ENCODE measurements at places on chromosomes 11 and 22.

- no peak for DNase-seq
These were observed 61.3 kb upstream of the PPP6R3 start for GRCh38 chr11:68398995-68399851.

DNA sequence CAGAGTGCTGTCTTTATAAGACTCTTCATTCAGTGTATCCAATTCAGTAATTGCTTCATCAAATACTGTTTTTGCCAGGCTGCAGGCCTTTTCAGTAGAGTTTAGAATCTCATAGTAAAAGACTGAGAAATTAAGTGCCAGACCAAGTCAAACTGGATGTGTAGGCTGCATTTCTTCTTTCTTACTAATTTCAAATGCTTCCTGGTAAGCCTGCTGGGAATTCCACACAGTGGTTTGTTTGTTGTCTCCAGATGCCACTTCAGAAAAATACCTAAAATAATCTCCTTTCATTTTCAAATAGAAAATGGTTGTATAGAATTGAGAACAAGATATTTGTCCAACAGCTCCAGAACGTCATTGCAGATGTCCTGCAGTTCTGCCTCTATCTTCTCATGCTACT is 34.7 kb downstream of the LDHAL6A start:
- no peak for DNase-seq

GRCh38 chr11:69799582-69799981 is 19.6 kb downstream of the FGF3 start:
- no peak for DNase-seq

DNA sequence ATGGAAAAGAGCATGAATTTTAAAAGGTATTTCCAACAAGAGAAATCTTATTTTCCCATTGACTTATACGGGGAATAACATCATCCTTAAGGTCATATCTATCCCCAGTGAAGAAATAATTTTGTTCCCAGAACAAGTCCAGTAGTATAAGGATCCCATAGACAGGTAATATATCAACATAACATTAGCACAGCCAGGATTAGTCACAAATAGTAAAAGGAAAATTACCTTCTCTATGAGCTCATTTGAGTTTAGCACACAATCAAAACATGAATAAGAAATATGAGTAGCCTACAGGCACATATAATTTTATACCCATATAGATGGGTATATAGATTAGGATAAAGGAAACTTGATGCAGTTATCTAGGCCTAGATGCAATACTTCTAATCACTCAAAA is 2.8 kb upstream of the OR52K1 start:
- DNase-seq = no peak

GRCh38 chr11:34260072-34260575 is 97.7 kb downstream of the ABTB2 start:
- no peak for DNase-seq

- no peak for DNase-seq
These were observed 10.1 kb downstream of the ZBTB44 start for GRCh38 chr11:130304651-130305050.

- no peak for DNase-seq
These were observed 43.5 kb downstream of the MIAT start for GRCh38 chr22:26700886-26701285.

- DNase-seq = no peak
These were observed 118.2 kb upstream of the KIRREL3 start for GRCh38 chr11:127118811-127119210.

DNA sequence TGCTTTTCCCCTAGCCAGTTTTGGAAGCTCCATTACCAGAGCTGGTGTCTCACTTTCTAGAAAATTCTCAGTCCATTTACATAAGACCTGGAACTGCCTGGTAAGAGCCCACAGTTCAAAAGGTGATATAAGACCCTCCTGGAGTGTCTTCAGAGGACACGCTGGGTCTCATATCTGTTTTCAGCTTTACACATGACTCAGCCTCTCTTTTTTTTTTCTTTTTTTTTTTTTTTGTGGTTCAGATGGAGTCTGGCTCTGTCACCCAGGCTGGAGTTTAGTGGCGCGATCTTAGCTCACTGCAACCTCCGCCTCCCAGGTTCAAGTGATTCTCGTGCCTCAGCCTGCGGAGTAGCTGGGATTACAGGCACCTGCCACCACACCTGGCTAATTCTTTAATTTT is 30.7 kb downstream of the WEE1 start:
- DNase-seq = no peak

DNA sequence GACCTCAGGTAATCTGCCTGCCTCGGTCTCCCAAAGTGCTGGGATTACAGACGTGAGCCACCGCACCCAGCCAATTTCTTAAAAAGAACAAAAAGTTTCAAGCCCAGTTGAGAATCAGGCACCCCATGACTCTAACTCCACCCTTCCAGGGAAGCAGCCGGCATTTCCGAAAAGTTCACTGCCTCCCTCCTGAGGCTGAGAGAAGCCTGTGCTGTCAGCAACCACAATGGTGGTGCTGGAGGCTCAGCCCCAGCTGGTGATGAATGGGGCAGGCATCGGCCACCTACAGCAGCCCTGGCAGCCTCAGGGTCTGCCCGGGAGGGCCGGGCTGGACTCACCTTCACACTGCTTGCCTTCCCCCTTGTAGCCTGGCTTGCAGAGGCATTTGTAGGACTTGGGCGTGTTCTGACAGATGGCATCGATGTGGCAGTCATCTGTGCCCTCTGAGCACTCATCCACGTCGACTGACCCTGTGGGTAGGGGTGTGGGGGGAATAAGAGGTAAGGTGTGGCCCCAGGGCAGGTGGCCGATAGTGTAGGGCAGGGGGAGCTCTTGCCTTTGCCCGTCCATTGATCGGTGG is 4.3 kb downstream of the SCUBE1 start:
- DNase-seq = no peak

- no peak for DNase-seq
These were observed 4.7 kb downstream of the TBC1D10C start for GRCh38 chr11:67408437-67409200.

- no peak for DNase-seq
These were observed 177.3 kb downstream of the GUCY1A2 start for GRCh38 chr11:106840947-106841346.

DNA sequence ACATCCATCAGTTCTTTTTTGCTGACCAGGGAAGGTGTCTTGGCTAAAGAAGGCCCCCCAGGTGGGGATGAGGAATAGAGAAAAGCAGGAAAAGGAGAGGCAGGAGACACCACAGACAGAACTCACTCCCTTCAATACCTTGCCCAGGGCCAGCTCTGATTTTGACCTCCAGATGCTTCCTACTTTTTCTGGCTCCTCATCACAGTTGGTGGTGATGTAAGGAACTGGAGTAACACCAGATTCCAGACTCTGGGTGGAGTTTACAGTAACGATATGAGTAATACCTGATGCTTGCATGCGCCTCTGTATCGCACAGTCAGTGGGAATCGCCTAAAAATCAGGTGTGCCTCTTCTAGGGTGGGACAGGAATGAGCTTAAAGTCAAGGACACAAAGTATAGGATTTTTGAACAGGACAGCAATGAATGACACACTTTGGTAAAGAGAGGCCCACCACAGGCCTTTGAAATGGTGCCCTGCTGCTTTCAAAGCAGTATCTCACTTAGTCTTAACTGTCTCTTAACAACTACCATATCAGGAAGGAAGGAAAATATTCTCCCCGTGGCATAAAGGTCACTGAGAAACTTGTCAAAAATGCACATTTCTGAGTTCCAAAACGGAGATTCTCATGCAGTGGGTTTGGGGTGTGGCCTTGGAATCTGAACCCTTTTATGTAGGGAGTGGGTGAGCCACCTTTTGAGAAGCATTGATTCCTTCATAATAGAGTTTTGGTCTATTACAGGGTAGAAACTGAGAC is 140.8 kb downstream of the SNX19 start:
- no peak for DNase-seq

DNA sequence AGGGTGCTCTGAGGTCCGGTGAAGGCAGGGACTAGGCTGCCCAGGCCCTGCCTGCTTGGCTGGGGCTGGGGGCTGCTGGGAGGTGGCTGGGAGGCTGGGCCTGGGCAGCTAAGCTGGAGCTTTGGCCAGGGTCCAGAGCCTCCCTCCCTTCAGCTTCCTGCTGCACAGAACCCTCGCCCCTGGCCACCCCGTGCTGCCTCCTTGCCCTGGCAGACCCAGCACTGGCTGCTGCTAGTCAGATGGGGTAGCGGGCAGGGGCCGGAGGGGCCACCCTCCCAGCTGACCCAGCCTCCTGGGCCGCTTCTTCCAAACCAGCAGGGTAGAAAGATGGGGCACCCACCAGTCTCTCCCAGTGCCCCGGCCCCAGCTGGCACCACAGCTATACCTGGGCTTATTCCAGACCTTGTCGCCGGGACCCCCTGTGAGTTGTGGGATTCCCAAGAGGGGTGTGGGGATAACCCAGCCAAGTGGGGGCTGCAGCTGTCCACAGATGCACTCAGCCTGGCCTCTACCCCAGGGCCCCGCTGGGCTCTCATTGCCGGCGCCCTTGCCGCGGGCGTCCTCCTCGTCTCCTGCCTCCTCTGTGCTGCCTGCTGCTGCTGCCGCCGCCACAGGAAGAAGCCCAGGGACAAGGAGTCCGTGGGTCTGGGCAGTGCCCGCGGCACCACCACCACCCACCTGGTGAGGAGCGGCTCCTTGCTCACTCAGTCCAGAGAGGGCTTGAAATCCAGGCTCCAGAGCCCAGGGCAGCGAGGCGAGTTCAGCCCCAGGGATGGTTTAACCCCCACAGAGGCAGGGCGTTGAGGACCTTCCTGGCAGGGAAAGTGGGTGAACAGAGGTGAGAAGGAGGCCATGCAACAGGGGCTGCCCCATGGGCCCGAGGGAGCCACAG is at the start of gene SYT8:
Gene SYT8, plus strand, starts transcription at position 212 of the 892 bp plus-strand sequence. Its CDS starts 116 bp downstream, at position 328.
- no peak for DNase-seq

GRCh38 chr11:123560006-123560405 is 94.4 kb downstream of the SCN3B start:
- no peak for DNase-seq

GRCh38 chr11:118610225-118610772 is 2.9 kb downstream of the PHLDB1 start:
- no peak for DNase-seq

GRCh38 chr11:88404391-88404790 is 66.9 kb upstream of the CTSC start:
- no peak for DNase-seq

GRCh38 chr11:88603091-88603867 is 265.7 kb upstream of the CTSC start:
- no peak for DNase-seq

GRCh38 chr11:21520244-21520643 is 672.6 kb upstream of the ANO5 start:
- DNase-seq = no peak

DNA sequence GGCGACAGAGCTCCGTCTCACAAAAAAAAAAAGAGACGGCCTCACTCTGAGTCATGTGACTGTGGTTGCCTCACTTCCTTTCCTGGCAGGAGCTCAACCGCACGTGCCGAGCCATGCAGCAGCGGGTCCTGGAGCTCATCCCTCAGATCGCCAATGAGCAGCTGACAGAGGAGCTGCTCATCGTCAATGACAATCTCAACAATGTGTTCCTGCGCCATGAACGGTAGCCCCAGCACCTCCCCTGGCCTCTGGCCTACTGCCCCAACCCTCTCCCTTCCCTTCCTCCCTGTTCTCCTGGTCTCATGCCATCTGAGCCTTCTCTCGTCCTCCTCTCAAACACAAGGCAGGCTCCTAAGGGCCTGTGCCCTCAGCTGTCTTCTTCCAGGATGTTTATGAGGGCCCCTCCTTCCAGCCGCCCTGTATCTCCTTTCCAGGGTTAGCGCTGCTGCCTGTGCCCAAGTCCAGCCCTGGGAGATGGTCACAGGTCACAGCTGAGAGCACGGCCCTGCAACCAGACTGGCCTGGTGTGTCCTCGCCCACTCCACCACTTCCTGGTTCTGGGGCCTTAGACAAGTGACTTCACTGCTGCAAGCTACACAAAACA is 30.7 kb downstream of the TOM1 start:
- DNase-seq = peak; percentile 44

- no peak for DNase-seq
These were observed 4.8 kb downstream of the CCDC88B start for GRCh38 chr11:64344787-64345186.

- no peak for DNase-seq
These were observed 84.4 kb downstream of the MED15 start for GRCh38 chr22:20591660-20592310.

DNA sequence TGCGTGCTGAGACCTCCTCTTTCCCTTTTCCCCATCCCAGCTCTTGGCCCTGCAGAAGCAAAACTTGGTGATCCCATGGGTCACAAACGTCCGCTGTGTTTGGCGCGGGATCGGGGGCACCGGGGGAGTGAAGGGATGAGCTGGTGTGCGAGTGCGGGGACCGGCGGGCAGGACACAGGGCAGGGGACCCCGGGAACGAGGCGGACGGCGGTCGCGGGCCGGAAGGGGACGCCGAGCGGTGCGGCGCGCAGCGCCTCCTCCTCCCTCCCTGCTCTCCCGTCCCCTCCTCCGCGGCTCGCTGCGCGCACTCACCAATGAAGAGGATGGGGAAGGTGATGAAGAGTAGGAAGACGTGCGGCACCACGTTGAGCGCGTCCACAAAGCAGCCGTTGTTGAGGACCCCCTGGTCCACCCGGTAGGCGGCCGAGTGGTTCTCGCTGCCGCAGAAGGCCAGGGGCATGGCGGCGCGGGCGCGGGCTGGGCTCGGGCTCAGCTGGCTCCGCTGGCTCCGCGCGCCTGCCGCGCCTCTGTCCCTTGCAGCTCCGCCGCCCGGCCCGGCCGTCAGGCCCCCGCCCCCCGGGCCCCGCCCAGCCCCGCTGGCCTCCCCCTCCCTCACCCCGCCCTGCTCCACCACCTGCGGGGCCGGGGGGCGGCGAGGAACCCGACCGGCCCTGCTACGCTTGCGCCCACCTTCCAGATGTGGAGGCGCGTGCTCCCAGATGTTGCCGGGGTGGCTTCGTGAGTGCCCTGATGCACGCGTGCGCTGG is at the start of gene ABCC8:
Gene ABCC8, minus strand, starts transcription at position 529 of the 767 bp plus-strand sequence. Its CDS starts 69 bp downstream, at position 460.
- DNase-seq = no peak

DNA sequence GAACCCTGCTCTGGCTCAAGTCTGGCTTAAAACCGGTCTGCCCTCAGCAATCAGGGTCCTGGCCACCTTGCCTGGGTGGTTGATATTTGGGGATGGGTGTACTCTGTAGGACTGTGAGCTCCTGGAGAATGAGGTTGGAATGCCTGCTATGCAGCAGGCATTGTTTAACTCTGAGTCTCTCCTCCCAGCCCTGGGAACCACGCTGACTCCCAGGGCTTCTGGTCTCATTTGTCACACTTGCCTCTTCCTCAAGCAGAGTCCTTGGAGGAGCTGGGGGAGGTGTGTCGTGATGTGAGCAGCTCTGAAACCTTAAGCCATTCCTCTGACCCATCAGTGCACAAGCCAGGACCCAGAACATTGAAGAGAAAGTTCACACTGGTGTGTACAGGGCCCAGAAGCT is 340.1 kb downstream of the MN1 start:
- no peak for DNase-seq

- no peak for DNase-seq
These were observed 4.2 kb downstream of the UBE2L3 start for GRCh38 chr22:21571679-21572078.

- DNase-seq = no peak
These were observed 68.2 kb upstream of the ANO3 start for GRCh38 chr11:26263769-26264168.

DNA sequence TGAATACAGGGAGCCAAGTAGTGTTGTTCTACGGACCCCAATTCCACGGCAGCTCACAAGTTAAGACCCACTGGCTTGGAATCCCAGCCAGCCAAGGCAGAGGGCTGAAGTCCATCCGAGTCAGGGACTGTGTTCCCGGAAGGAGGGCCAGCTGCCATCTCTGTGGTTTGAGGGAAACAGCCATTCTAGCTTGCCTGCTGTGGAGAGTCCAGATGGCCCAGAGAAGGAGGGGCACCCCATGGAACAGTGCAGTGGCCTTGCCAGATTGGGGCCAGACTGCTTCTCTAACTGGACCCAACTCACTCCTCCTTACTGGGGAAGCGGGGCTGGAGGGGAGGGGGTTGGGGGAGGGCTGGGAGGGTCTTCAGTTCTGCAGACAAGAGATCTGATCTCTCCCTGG is 156.4 kb downstream of the FAM181B start:
- DNase-seq = no peak

Measured in T follicular helper cell (primary cell).